ENCODE measurements at places on chromosomes 5 and 9. TPM values are rescaled to one million over a fixed set of nuclear protein-coding genes. Genes with fewer than 3 reads are reported as not detected.

DNA sequence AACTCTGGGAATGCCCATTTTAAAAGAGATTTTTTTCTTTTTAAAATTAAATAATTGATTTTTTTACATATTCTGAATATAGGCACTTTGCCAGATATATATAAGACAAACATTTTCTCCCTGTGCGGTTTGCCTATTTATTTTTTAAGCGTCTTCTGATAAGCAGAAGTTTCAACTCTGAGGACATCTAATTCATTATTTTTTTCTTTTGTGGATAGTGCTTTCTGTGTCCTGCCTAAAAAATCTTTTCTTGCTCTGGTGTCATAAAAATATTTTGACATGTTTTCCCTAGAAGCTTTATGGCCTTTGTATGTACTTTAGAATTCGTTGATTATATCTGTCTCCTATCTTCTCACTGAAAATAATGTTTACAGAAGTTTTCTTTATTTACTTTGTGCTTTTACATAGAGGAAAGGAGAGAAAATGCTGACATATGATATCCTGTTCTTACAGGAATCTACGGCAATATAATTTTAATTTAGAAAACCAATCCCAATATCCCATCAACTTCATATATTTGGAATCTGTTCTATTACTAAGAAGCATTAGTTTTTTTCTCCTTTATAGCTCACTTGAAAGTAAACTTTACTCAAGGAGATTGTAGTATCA is 111.9 kb upstream of the EFNA5 start:
- no peaks in the 10 kb centered on the region for H3K4me1 ChIP-seq
- no peak for DNase-seq
- H3K27me3 ChIP-seq = no peaks in the 10 kb centered on the region
- no peak overlapping the region for H3K4me3 ChIP-seq
- H3K36me3 ChIP-seq = peaks cover 21% of the 10 kb centered on the region
- H3K27ac ChIP-seq = no peak overlapping the region

DNA sequence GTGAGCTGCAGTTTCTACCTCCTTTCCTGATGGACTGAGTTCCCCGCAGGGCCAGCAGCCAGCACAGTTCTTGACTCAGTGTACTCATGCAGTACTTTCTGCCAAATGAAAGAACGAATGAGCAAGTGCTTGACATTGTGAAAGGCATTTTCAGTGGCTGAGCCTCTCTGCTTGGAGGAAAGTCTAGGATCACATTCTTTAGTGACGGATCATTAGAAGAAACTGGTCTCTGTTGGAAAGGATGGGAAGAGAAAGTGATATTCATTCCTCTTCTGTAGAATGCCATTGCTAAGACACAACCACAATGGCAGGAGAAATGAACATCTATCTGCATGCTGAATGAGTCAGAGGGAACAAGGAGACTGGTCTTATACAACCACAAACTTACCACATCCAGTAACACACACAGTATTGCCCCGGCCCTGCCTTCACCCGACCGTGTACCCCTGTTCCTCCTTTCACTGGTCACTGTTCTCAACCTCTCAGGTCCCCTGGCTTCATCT is 206.9 kb downstream of the CRB2 start:
- no peak overlapping the region for H3K27ac ChIP-seq
- H3K4me1 ChIP-seq = peaks cover 8% of the 10 kb centered on the region
- DNase-seq = no peak
- H3K4me3 ChIP-seq = no peak overlapping the region
- no peaks in the 10 kb centered on the region for H3K27me3 ChIP-seq

GRCh38 chr9:72271613-72272478 is 93.2 kb downstream of the ZFAND5 start:
- no peak overlapping the region for H3K27ac ChIP-seq
- DNase-seq = peak; percentile 49
- no peak overlapping the region for H3K4me3 ChIP-seq
- no peaks in the 10 kb centered on the region for H3K27me3 ChIP-seq
- H3K4me1 ChIP-seq = no peaks in the 10 kb centered on the region

- H3K36me3 ChIP-seq = no peaks in the 10 kb centered on the region
- 0 out of 2 replicates have a peak overlapping the region, but pooled peaks have one; percentile 84 for H3K4me3 ChIP-seq
- no peaks in the 10 kb centered on the region for H3K27me3 ChIP-seq
- no peaks in the 10 kb centered on the region for H3K4me1 ChIP-seq
Measured at GRCh38 chr5:151449297-151449696, 1.9 kb downstream of the SLC36A1 start.

Gene ARSB
- total RNA-seq = 11.4 TPM

Gene PFN3
- not detected for total RNA-seq

Gene GPR150
- total RNA-seq = not detected

Gene INSL6
- not detected for total RNA-seq

Data from H9 (cell line).